ENCODE measurements at places on chromosomes 2 and 18.

- H3K4me3 ChIP-seq = no peak overlapping the region
- no peak for DNase-seq
- peaks cover 24% of the 10 kb centered on the region for H3K4me1 ChIP-seq
Observed at GRCh38 chr18:9413576-9413975, 61.7 kb upstream of the RALBP1 start.

- H3K36me3 ChIP-seq = no peaks in the 10 kb centered on the region
- no peak for DNase-seq
- no peaks in the 10 kb centered on the region for H3K4me1 ChIP-seq
- H3K27me3 ChIP-seq = no peaks in the 10 kb centered on the region
- no peak overlapping the region for H3K4me3 ChIP-seq
Observed at GRCh38 chr2:16240402-16240801, 300.1 kb downstream of the MYCN start.

GRCh38 chr2:144067506-144067905, 452.4 kb downstream of the ZEB2 start:
- DNase-seq = no peak
- no peaks in the 10 kb centered on the region for H3K36me3 ChIP-seq
- peaks cover 8% of the 10 kb centered on the region for H3K4me1 ChIP-seq
- H3K4me3 ChIP-seq = no peak overlapping the region
- no peak overlapping the region for H3K27ac ChIP-seq
- no peaks in the 10 kb centered on the region for H3K27me3 ChIP-seq

- no peaks in the 10 kb centered on the region for H3K4me1 ChIP-seq
- H3K27me3 ChIP-seq = no peaks in the 10 kb centered on the region
- H3K36me3 ChIP-seq = no peaks in the 10 kb centered on the region
- no peak overlapping the region for H3K27ac ChIP-seq
- H3K4me3 ChIP-seq = no peak overlapping the region
- no peak for DNase-seq
Observed at GRCh38 chr2:192828947-192829346, 634.2 kb upstream of the TMEFF2 start.

GRCh38 chr2:8633735-8634313, 48.0 kb upstream of the ID2 start:
- no peaks in the 10 kb centered on the region for H3K36me3 ChIP-seq
- H3K27me3 ChIP-seq = no peaks in the 10 kb centered on the region
- H3K27ac ChIP-seq = no peak overlapping the region
- H3K4me1 ChIP-seq = no peaks in the 10 kb centered on the region

DNA sequence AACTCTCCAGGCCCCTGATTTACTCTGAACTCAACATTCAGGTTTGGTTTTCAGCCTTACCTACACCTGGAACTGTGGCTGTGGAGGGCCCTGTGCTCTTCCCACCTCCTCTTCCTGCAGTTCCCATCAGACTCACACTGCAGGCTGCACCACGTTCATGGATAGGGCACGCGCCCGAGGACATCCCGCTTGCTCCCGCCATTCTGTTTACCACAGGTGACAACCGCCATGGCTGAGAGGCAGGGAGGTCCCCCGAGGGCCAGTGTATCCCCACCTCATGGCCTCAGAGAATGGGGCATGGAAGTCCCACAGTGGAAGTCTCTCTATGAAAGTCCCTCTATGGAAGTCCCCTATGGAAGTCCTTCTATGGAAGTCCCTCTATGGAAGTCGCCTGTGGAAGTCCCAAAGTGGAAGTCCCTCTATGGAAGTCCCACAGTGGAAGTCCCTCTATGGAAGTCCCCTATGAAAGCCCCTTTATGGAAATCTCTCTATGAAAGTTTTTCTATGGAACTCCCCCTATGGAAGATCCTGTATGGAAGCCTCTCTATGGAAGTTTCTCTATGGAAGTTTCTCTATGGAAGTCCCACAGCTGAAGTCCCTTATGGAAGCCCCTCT, 358.4 kb upstream of the SALL3 start:
- no peak overlapping the region for H3K4me3 ChIP-seq
- no peaks in the 10 kb centered on the region for H3K36me3 ChIP-seq
- DNase-seq = no peak
- no peak overlapping the region for H3K27ac ChIP-seq
- H3K4me1 ChIP-seq = no peaks in the 10 kb centered on the region
- no peaks in the 10 kb centered on the region for H3K27me3 ChIP-seq

GRCh38 chr2:158269143-158269542, 167.5 kb downstream of the UPP2 start:
- no peaks in the 10 kb centered on the region for H3K36me3 ChIP-seq
- no peak overlapping the region for H3K4me3 ChIP-seq
- H3K4me1 ChIP-seq = no peaks in the 10 kb centered on the region
- no peak overlapping the region for H3K27ac ChIP-seq
- H3K27me3 ChIP-seq = no peaks in the 10 kb centered on the region
- DNase-seq = no peak

DNA sequence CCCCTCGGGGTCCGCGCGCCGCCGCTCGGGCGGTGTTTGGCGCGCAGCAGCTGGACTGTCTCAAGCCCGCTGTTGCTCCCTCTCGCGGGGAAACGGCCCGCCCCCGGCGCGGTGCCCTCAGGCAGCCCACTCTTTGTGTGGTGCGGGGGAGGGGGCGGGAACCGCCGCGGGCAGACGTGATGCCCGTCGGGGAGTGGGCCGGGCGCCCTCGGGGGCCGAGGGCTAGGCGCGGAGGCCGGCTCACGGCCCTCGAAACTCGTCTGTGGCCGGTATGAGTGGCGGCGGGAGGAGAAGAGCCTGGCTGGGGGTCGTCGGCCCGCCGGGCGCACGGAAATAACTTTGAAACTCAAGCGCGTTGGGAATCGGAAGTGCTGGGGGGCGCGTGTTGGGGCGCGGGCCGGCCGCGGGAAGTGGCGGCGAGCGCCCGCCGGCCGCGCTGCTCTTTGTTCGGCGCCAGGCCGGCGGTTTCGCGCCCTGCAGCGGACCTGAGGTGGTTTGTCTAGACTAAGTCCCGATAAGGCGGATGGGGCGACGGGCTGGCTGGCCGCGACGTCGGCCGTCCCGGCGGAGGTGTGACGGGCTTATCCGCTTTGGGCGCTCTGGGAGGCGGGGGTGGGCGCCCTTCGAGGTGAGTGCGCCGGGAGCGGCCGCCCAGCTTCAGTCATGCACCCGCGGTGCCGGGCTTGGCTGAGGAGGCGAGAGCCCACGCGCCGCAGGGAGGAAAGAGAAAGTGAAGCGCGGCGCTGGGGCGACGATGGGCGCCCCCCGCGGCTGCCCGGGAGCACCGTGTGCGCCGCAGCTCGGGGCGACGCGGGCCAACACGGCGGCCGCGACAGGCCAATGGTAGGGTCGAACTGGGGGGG, 679 bp downstream of the PTMA start:
- H3K4me1 ChIP-seq = peaks cover 31% of the 10 kb centered on the region
- peak; percentile 81 for DNase-seq
- peak overlapping the region; percentile 99 for H3K4me3 ChIP-seq

DNA sequence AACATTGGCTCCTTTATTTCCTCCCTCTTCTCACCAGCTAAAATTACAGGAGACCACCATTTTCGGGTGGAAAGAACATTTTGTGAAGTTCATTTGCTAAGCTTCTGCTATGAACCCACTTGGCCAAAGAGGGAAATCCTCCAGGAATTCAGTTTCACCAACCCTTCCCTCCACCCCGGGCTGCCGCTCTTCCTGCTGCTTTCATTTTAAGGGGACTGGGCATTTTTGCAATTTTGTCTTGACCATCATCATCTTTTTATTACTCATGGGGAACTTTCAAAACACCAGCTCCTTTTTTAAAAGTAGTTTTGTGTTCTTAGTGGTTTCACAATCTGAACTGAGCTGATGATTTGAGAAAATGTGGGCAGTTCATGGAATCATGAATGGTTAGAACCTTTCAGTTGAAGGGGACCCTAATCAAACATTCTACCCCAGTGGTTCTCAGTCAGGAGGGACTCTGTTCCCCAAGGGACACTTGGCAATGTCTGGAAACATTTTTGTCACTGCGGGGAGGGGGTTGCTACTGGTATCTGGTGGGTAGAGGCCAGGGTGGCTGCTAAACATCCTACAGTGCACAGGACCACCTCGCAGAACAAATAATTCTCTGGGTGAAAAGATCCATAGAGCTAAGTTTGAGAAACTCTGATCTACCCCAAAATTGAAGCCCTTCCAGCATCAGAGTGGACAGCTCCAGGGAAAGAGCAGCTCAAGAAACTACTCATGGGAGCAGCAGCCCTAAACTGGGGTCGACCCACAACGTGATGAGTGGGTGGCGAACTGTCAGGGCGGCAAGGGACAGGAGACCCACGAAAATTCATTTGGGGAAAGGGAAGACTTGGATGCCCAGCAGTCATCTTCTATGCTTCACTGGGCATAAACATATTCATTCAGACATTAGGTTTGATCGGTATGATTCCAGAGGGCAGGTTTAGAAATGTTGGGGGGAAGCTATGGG, 92.9 kb downstream of the ACKR3 start:
- H3K36me3 ChIP-seq = no peaks in the 10 kb centered on the region
- peak overlapping the region; percentile 71 for H3K27ac ChIP-seq
- peak overlapping the region; percentile 11 for H3K4me3 ChIP-seq
- peak; percentile 20 for DNase-seq
- H3K4me1 ChIP-seq = peaks cover 34% of the 10 kb centered on the region
- no peaks in the 10 kb centered on the region for H3K27me3 ChIP-seq

- peaks cover 14% of the 10 kb centered on the region for H3K4me1 ChIP-seq
- DNase-seq = no peak
- no peak overlapping the region for H3K4me3 ChIP-seq
- no peaks in the 10 kb centered on the region for H3K36me3 ChIP-seq
- no peaks in the 10 kb centered on the region for H3K27me3 ChIP-seq
- H3K27ac ChIP-seq = no peak overlapping the region
Observed at GRCh38 chr2:48551548-48551947, 21.6 kb downstream of the STON1 start.

DNA sequence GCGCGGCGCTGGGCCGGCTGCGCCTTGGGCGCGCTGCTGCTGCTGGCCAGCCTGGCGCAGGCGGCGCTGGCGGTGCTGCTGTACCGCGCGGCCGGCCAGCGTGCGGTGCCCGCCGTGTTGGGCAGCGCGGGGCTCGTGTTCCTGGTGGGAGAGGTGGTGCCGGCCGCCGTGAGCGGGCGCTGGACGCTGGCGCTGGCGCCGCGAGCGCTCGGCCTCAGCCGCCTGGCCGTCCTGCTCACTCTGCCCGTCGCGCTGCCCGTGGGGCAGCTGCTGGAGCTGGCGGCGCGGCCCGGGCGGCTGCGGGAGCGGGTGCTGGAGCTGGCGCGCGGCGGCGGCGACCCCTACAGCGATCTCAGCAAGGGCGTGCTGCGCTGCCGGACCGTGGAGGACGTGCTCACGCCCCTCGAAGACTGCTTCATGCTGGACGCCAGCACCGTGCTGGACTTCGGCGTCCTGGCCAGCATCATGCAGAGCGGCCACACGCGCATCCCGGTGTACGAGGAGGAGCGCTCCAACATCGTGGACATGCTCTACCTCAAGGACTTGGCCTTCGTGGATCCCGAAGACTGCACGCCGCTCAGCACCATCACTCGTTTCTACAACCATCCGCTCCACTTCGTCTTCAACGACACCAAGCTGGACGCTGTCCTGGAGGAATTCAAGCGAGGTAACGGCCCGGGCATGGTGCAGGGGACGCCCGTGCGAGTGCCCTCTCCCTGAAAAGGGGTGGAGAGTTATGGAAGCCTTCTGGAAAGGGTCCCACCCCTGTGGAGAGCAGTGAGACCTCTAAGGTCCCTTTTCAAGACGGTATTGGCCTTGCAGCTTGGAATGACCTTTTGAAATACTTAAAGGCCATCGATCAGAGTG, 1.0 kb downstream of the CNNM3 start:
- peaks cover 16% of the 10 kb centered on the region for H3K36me3 ChIP-seq
- H3K4me3 ChIP-seq = peak overlapping the region; percentile 58
- no peaks in the 10 kb centered on the region for H3K27me3 ChIP-seq
- peak overlapping the region; percentile 95 for H3K27ac ChIP-seq
- peaks cover 57% of the 10 kb centered on the region for H3K4me1 ChIP-seq

GRCh38 chr2:34734042-34734441, 1134.9 kb upstream of the FAM98A start:
- H3K27me3 ChIP-seq = no peaks in the 10 kb centered on the region
- H3K4me3 ChIP-seq = no peak overlapping the region
- DNase-seq = no peak
- no peaks in the 10 kb centered on the region for H3K4me1 ChIP-seq
- H3K27ac ChIP-seq = no peak overlapping the region
- no peaks in the 10 kb centered on the region for H3K36me3 ChIP-seq

GRCh38 chr2:193357508-193357907, 1162.8 kb upstream of the TMEFF2 start:
- no peak for DNase-seq
- no peaks in the 10 kb centered on the region for H3K36me3 ChIP-seq
- H3K4me3 ChIP-seq = no peak overlapping the region
- H3K4me1 ChIP-seq = no peaks in the 10 kb centered on the region
- H3K27ac ChIP-seq = no peak overlapping the region

DNA sequence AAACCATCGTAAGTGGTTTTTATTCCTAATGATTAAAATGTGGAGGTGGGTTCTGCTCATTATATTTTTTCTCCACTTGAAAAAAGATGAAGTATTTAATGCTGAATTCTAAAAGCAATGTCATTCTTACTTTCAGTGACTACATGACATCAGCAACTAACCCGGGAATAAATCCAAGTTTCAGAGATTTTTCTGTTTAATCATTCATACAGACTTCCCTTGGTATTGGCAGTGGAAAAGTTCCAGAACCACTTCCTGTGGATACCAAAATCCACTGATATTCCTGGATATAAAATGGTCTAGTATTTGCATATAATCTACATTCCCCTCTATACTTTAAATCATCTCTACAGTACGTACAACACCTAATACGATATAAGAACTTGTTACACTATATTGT, 128.6 kb downstream of the ZNF532 start:
- peaks cover 91% of the 10 kb centered on the region for H3K4me1 ChIP-seq

DNA sequence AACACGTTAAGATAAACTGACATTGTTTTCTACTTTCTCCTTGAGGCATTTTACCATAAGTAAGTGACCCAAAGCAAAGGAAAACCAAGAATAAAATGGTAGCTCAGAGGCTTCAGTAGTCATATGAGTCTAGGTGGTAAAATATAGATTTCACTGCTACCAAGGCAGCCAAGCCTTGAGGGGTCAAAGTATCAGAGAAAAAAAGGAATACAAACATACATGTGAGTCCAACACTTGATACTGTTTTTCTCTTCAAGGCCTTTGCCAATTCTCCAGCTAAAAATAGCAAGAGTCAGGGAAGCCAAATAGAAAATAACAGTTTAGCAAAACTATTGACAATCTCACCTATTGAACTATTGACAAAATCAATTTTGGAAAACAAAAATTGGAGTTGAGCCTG, 925.9 kb downstream of the BCL11A start:
- no peak overlapping the region for H3K4me3 ChIP-seq
- DNase-seq = no peak
- H3K27me3 ChIP-seq = no peaks in the 10 kb centered on the region
- H3K36me3 ChIP-seq = no peaks in the 10 kb centered on the region
- no peaks in the 10 kb centered on the region for H3K4me1 ChIP-seq
- no peak overlapping the region for H3K27ac ChIP-seq

DNA sequence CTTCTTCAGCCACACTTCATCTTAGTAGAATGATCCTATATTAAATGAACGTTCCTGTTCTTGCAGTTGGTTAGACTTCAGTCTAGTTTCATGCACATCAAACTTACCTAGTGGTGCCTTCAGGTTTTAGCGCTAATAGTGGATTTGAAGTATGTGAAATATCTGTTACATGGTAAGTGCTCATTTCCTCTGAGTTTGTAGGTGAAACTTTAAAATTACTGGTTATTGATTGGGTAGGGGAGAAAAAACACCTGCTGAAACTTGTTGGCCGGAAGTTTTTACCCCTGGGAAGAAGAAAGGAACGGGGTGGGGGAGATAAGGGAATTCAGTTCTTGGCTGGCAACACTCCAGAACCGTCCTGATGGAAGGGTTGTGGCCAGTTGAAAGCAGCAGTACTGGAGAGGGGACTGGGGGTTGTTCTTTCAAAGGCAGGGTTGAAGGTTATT, 112.8 kb downstream of the SPTBN1 start:
- no peak for DNase-seq
- H3K36me3 ChIP-seq = no peaks in the 10 kb centered on the region
- no peaks in the 10 kb centered on the region for H3K27me3 ChIP-seq
- H3K4me1 ChIP-seq = peaks cover 34% of the 10 kb centered on the region
